ENCODE measurements at places on chromosomes 3 and 15. TPM values are rescaled to one million over a fixed set of nuclear protein-coding genes. Genes with fewer than 3 reads are reported as not detected.
A peak's percentile ranks its signal among the peaks of the same experiment; 100 is the strongest.

DNA sequence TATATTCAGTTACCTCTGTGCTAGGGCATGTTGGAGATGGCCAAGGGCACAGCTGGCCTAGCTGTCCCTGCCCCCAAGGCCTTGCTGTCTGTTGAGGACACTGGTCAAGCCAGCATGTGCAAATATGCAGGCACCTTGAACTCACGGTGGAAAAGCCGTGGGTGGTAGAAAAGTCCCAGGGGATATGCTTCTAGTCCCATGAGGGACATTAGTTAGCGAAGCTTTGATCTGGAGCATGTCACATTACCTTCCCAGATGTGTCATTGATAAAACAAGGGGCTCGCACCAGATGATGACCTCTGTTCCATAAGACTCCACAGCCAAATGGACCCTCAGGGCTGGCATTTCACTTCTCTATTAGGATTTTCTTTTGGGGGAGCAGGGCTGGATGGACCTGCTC is 14.2 kb upstream of the TMEM158 start:
- no peak for DNase-seq

DNA sequence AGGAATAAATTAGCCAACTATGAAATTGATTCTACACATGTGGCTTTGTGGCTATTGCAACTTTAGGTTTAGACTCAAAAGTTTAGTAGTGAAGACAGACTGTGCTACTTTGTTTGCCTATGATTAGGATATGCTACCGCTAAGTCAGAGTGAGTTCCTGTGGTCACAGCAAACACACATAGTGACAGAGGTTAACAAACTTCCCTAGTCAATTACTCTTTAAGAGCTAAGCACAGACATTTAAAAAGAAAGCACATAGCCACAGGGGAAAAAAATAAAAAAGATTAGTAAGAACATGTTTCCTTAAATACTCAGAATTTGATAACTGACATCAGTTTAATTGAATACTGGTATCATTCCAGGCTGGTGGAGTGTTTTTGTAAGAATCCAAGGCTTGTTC is 207.1 kb downstream of the GBE1 start:
- DNase-seq = no peak

- DNase-seq = no peak
Observed at GRCh38 chr3:8460815-8461456, 40.7 kb upstream of the LMCD1 start.

DNA sequence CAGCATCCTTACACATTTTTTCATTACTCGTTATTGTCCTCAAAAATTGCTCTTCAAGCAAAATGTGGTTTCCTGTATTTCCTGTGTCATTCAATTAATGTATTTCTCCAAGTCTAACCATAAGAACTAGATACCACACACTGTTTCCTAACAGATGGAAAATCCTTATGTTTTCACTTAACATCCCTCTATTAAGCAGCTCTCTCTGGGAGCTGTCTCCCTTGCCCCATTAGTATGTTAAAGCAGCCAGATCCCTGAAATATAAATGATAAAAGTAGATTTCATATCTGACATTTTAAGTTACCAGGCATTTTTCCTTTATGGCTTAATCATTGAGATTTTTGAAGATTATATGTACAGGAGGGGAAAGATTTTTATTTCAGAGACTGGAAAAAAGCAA is 15.9 kb downstream of the PFN2 start:
- no peak for DNase-seq

GRCh38 chr3:188468662-188469061 is 314.7 kb downstream of the LPP start:
- DNase-seq = no peak

DNA sequence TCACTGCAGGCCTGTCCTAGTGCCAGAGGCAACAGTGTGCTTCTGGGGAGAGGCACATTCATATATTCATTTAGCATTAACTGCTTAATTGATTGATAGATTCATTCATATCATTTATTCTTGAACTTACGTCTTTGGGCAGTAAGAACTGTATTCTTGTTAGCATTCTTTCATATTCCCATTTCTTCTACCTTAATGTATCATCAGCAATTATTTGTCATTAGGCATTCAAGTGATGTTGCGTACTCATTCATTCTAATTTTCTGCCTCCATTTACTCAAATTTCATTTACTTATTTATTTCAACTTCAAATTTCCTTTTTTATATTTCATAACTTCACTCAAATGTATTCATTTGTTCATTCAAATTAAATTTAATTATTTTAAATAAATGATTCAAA is 31.5 kb upstream of the CCR4 start:
- no peak for DNase-seq

DNA sequence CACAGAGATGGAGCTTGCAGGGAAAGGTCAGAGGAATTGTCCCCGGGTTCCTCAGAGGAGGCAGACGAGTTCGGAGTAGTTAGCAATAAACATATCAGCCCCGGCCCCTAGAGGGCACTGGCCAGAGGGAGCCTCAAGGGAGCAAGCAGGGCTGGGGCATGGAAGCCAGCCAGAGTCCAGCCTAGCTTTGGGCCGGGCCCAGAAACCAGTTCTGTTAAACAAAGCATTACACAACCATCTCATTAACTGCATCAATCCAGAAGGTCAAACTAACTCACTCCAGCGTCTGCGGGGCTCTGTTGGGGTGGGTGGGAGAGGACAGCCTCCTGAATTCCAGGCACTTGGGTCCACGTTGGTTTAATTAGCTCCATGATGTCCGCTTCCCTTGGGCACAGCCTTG is 41.0 kb upstream of the IREB2 start:
- peak; percentile 80 for DNase-seq

DNA sequence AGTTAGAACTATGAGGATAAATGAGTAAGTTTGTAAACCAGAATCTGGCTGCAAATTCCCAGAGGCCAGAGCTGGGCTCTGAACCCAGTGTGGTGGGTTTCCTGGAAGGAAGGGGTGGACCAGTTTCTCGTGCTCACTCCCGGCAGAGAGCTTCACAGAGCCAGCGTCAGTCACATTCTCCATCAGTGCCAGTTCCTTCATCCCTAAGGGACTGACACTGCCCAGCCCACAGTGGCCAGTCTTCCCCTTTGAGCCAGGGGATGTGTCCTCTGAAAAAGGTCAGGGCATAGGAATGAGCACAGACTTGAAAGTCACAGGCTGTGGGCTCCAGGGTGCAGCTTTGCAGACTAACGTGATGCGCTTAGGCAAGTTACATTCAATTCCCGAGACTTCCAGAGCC is 135.8 kb upstream of the HACD2 start:
- no peak for DNase-seq

DNA sequence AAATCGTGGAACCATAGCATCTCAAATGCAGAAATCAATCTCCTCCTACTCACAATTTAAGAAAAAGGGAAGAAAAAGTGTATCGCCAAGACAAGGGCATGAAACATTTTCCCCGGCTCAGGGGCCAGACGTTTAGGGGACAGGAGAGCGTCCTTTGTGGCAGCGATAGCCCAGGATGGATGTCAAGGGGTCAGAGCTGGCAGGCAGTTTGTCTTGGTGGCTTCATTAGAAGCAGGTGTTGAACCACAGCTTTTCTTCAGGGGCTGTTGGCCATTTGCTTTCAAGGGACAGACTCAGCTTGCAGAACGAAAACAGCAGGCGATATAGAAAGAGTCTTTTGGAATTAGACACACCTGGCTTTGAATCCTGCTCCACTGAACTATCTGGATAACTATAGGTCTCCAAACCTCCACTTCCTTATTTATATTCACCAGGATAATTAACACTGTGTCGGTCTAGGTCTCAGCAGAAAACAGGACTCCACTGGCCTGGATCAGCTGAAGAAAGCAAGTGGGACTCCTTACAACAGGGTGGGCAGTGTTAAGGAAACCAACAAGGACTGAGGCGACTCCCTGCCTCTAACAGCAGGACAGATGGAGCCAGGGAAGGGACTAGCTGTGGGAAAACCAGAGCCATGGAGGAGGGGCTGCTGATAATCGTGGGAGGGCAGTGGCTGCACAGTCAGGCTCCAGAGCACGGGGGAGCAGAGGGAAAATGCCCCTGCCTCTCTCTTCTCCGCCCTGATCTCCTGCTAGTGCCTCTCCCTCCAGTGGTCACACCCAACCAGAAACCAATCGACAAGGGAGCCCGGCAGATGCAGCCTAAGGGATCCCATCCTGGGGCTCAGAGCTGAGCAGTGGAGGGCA is 123.6 kb downstream of the LIPC start:
- DNase-seq = no peak

CKMT1A gene
- total RNA-seq = 0.93 TPM

LYSMD2 gene
- total RNA-seq = 6.6 TPM

Data from pancreas (tissue), 10 donors.